ENCODE measurements at places on chromosomes 3 and 15. TPM values are rescaled to one million over a fixed set of nuclear protein-coding genes. Genes with fewer than 3 reads are reported as not detected.

HYAL1 gene
- total RNA-seq, result 3.7 TPM

ATP6V1A gene
- 54.7 TPM for total RNA-seq

GPX1 gene
- 264 TPM for total RNA-seq

CAMK1 gene
- total RNA-seq, result 28.0 TPM

MCF2L2 gene
- total RNA-seq, result 1.6 TPM

SERPINI2 gene
- total RNA-seq, result not detected

RTP3 gene
- total RNA-seq, result not detected

SLC12A8 gene
- 1.6 TPM for total RNA-seq

SAMD7 gene
- not detected for total RNA-seq

FANCD2OS gene
- total RNA-seq, result not detected

DPPA2 gene
- not detected for total RNA-seq

RAD51 gene
- total RNA-seq, result 4.0 TPM

EPHB1 gene
- total RNA-seq, result 0.73 TPM

KNG1 gene
- total RNA-seq, result not detected

CDHR4 gene
- not detected for total RNA-seq

IMPG2 gene
- 0.20 TPM for total RNA-seq

MYRIP gene
- total RNA-seq, result 0.20 TPM

RBPMS2 gene
- total RNA-seq, result under 0.01 TPM

CD80 gene
- not detected for total RNA-seq

SPTSSB gene
- 0.37 TPM for total RNA-seq

POPDC2 gene
- total RNA-seq, result under 0.01 TPM

PEX11A gene
- 2.5 TPM for total RNA-seq

KIAA1143 gene
- total RNA-seq, result 21.3 TPM

RPL39L gene
- 28.7 TPM for total RNA-seq

ZNF620 gene
- 0.73 TPM for total RNA-seq

MME gene
- 682 TPM for total RNA-seq

NEIL1 gene
- total RNA-seq, result 2.0 TPM

RYK gene
- 71.3 TPM for total RNA-seq

BCL2A1 gene
- 0.20 TPM for total RNA-seq

GHRL gene
- not detected for total RNA-seq

REC114 gene
- total RNA-seq, result not detected

TLR9 gene
- total RNA-seq, result not detected

SCN11A gene
- not detected for total RNA-seq

SMCO1 gene
- under 0.01 TPM for total RNA-seq

IQCB1 gene
- total RNA-seq, result 9.2 TPM

NOX5 gene
- 0.37 TPM for total RNA-seq

ITIH4 gene
- under 0.01 TPM for total RNA-seq

TF gene
- total RNA-seq, result under 0.01 TPM

MST1R gene
- 0.37 TPM for total RNA-seq

ATP13A4 gene
- under 0.01 TPM for total RNA-seq

ERICH6 gene
- under 0.01 TPM for total RNA-seq

GREM1 gene
- 2.2 TPM for total RNA-seq

SEC11A gene
- total RNA-seq, result 134 TPM

LCTL gene
- total RNA-seq, result not detected

USP19 gene
- total RNA-seq, result 32.0 TPM

GOLGA6L10 gene
- total RNA-seq, result 0.20 TPM

NME9 gene
- total RNA-seq, result not detected

CAV3 gene
- total RNA-seq, result not detected

CCRL2 gene
- total RNA-seq, result under 0.01 TPM

EXD1 gene
- total RNA-seq, result not detected

TMEM158 gene
- total RNA-seq, result 26.8 TPM

RLBP1 gene
- total RNA-seq, result not detected

ITIH1 gene
- total RNA-seq, result not detected

CRYGS gene
- total RNA-seq, result 2.3 TPM

A4GNT gene
- total RNA-seq, result not detected

COL6A6 gene
- total RNA-seq, result under 0.01 TPM

SCAANT1 gene
- not detected for total RNA-seq

TMEM40 gene
- total RNA-seq, result not detected

FOXB1 gene
- not detected for total RNA-seq

All from subcutaneous preadipocyte (primary cell).